ENCODE measurements at places on chromosomes 13 and 19. TPM values are rescaled to one million over a fixed set of nuclear protein-coding genes. Genes with fewer than 3 reads are reported as not detected.

GRCh38 chr13:49812812-49813211 lies 20.3 kb upstream of the KPNA3 start:
- no peak for DNase-seq

DNA sequence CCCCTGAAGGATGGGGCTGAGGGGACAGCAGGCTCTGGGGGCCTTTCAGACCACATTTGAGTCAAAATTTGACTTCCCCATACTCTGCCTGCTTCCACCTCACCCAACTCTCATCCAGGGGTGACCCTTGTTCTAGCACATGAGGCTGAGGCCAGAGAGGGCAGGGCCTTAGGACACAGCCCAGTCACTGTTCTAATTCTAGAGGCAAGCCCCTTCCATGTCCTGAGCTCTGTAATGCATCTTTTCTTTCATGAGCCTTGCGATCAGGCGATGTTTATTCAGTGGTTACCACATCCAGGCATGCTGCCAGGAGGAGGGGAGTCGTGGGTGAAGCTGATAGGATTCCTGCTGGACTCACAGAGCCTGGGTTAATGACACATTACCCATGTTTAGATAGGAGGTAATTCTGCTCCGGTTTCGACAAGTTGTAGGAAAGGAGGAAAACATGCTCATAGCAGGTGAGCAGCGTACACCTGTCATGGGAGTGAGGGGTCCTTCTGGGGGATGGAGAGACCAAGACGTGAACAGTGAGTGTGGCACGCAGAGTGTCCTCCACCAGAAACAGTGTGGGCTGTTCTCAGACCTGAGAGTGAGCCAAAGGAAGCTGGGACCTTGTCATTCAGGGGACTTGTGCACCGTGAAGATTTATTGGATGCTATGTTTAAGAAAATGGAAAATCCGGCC lies 9.3 kb downstream of the RPS9 start:
- peak; percentile 76 for DNase-seq

DNA sequence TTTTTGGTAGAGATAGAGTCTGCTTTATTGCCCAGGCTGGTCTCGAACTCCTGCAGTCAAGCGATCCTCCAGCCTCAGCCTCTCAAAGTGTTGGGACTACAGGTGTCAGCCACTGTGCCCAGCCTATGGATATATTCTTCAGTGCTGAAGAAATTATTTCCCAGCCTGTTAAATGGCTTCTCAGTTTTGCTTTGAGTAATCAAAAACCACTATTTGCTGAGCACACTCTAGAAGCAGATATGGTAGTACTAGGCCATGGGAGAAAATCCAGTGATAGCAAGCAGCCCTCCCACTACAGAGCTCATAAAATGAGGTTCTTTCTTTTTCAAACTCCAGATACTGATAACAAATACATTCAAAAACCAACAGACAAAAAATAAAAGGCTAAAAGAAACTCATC lies 80.6 kb upstream of the CLDN10 start:
- DNase-seq: no peak

DNA sequence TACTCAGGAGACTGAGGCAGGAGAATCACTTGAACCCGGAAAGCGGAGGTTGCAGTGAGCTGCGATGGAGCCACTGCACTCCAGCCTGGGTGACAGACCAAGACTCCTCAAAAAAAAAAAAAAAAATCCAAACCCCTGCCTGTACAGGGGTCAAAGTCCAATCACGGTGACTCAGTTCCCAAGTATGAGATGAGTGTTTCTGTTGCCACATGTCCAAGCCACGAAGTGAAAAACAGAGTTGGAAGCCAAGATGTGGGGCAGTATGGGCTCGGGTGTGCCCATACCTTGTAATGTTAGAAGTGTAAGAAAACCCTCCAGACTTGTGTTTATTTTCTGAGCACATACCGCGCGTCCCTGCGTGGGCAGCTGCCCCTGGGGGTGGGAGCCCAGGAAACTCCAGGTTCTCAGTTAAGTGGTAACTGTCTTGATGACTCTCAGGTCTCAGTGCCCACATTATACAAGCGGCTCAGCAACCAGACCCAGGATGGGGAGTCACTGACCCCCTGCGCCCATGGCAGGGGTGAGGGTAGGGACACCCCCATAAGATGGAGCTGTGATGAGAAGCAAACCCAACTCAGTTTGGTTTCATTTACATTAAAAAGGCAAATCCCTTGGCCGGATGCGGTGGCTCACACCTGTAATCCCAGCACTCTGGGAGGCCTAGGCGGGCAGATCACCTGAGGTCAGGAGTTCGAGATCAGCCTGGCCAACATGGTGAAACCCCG lies 1.2 kb upstream of the GPX4 start:
- no peak for DNase-seq

- no peak for DNase-seq
Observed at GRCh38 chr19:16862826-16863415, 25.9 kb upstream of the F2RL3 start.

DNA sequence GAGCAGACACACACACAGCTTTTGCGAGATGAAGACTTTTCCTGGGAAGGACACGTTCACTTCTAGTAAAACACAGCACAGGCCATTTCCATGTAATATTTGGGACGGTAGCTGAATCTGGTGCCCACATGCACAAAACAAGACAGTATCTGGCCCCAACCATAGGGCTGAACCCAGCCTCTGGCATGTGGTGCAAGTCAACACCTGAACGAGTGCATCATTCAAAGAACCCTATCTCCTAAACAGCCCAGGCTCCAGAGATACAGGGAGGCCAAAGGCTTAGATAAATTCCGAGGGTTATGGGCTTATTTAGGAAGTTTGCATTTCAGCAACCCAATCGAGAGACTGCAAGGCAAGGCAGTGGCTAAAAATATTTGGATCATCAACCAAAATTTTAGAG lies 2.7 kb upstream of the TFDP1 start:
- DNase-seq: no peak

DNA sequence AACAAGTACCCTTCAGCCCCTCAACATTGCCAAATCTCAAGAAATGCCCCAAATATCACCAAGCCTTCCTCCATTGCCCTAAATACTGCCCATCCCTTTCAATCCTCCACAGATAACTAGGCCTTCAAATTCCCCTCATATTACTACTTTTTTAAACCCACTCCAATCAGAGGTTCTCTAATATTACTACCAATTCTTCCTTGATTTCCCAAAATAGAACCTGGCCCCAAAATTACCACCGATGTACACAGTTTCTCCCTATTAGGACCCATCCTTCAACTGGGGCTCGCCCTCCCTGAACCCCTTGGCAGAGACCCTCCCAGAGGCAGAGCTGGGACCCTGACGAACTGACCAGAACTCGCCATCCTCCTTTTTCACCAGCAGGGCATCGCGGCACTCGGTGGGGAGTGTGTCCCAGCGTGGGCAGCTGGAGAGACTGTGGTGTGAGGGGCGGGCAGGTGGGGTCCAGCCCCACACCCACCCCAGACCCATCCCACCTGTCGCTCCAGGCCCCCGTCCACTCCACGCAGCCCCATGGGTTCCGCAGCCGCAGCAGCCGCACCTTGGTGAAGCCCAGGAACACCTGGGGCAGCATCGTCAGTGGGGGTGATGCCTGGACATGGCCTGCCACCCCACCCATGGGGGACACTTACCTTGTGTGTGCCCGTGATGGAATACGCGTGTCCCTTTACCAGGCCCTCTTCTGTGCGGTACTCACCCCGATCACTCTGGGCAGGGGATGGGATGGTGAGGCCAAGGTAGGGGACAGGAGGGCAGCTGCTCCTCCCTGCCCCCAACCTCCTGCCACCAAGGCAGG lies 6.1 kb downstream of the CAPN12 start:
- peak; percentile 17 for DNase-seq

DNA sequence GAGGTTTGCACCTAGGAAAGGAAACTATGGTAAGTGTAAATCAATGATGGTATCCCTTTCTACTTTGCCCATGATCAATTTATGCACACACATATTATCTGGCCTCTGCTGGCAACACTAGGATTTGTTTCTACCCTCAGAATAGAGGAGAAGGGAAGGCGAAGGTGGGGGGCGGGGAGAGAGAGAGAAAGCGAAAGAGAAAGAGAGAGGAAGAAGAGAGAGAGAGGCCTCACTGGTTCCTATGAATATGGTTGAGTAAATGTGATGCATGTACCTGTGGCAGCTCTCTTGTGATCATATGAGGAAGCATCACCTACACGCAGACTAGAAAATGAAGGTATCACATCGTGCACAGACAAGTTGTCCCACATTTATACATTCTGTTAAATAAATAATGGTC lies 882.0 kb upstream of the SLITRK6 start:
- DNase-seq: no peak

DNA sequence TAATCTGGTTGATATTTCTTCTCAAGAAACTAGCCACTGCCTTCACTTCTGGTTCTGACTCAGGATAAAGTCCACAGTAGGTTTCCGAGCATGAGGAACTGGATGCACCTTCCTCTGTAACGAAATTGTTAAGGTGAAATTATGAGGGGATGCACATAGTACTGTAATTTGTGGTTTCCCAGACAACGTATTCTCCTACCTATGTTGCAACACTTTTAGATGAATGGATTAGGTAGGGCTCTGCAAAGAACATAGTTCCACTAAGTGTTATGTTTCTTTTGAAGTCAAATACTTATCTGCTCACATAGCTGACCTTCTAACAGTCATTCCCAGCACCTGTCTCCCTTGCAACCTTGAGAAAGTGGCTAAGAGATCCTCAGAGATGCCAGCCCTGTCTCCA lies 5.7 kb upstream of the ZC3H13 start:
- no peak for DNase-seq

- no peak for DNase-seq
Observed at GRCh38 chr19:23190341-23190740, 59.9 kb downstream of the ZNF724 start.

DNA sequence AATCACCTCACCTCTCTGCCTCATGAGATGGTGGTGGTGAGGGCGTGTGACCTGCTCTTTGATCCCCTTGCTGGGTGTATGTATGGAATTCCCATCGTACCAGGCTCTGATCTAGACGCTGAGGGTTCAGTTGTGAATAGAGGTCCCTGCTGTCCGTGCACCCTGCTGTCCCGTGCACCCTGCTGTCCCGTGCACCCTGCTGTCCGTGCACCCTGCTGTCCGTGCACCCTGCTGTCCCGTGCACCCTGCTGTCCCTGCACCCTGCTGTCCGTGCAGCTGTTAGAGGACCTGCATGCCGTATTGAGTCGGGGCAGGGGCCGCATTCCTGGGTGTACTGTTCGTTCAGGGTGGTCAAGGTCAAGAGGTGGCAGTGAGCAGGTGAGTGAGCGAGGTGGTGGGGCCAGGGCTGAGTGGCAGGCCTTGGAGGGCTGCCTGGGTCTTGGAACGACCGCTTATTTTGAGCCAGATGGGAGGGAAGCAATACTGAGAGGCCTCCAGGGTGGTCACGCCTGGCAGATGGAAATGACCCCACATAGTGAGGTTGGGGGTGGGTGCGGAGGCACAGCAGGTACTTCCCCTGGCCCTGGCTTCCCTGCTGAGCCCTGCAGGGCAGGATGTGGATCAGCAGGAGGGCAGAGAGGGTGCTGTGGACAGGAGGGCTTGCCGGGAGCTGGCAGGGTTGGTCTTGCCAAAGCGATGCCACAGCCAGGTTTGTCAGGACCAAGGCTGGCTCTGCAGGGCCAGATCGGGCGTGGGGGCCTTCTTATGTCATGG lies 4.6 kb upstream of the EPN1 start:
- DNase-seq: no peak

DNA sequence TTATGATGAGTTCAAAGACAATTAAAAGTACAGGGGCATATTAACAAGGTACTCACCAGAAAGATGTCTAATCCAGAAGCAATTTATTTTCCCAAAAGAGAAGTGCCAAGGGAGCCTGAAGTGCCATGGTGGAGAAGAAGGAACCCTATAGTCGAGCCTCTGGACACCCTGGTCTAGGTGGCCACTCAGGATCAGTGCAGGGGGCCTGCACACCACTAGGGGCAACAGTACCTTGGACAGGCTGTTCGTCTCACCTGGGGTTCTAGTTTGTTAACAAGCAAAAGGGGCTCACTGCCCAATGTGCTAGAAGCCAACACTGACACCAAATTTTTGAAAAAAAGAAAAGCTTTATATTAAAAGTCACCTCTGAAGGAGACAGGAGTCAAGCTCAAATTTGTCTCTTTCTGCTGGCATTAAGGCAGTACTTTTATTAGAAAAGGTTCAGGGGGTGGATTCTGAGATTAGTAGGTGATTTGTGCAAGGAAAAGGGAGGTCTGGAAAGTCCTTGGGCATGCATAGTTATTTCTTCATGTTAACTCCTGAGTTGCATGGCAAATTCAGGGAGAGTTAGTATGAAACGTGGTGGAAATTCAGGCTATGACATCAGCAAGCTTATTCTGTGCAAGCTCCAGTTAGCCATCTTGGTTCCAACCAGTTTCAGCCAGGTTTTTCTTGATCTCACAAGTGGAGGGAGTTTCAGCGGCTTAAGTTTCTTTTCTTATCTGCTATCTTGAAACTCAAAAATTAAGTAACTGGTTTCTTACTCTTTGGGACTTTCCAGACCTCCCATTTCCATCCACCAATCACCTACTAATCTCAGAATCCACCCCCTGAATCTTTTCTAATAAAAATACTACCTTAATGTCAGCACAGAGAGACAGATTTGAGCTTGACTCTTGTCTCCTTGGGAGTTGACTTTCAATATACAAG lies 884 bp upstream of the CBY2 start:
- DNase-seq: no peak

DNA sequence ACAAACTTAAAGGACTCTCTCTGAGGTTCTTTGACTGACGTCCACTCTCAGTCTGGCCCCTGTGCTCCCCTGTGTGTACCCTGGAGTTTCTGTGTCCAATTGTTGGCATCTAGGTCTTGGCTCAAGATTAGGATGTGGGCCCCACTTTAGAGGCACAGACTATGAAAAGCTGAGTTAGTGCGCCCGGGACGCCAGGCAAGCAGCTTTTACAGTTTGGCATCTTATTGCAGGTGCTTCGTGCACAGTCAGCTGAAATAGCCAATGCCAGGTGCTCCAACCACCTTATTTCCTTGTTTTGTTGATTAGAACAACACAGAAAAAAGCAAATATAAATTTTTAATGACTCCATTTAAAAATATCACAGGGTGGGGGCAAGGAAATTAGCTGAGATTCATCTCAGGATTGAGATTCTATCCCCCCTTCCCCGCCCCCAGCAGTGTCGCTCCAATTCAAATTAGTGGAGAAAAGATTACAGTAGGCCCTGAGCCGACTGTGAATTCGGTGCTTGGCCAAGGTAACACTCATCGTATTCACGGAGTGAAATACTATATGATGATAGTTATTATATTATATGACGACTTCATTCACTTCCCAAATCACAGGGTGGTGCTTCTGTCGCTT lies 4.3 kb downstream of the SOX1 start:
- DNase-seq: no peak

ZNF723 gene
- not detected for total RNA-seq

CDC42EP5 gene
- total RNA-seq: 4.1 TPM

TRIP10 gene
- 2.9 TPM for total RNA-seq

CGB5 gene
- total RNA-seq: not detected

ACER1 gene
- total RNA-seq: not detected

CRB3 gene
- 0.41 TPM for total RNA-seq

MUC16 gene
- total RNA-seq: not detected

KASH5 gene
- total RNA-seq: not detected

C1QTNF9B gene
- 0.41 TPM for total RNA-seq
